ENCODE measurements at places on chromosomes 12 and 14.

DNA sequence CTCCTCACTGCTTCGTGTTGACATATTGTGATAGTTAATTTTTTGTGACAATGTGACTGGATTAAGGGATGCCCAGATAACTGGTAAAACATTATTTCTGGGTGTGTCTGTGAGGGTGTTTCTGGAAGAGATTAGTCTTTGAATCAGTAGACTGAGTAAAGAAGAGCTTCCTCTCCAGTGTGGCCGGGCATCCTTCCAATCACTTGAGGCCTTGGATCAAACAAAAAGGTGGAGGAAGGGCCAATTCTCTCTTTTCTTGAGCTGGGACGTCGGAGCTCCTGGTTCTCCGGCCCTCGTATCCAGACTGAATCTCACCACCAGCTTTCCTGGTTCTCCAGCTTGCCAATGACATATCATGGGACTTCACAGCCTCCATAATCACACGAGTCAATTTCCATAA, 240.4 kb downstream of the CHST11 start:
- no peak for DNase-seq

DNA sequence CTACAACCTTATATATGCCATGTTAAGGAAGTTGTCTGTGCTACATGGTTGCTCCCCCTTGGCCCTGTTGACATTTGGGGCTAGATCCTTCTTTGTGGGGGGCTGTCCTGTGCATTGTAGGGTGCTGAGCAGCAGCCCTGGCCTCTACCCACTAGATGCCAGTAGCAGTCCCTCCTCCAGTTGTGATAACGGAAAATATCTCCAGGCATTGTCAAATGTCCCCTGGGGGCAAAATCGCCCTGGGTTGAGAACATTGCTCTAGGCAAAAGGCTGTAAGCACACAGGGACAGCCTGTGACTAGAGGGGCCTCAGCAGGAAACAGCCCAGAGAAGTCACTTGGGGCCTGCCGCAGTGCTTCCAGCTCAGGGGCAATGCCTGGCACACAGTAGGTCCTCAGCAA, 1100.3 kb downstream of the BCL11B start:
- no peak for DNase-seq

- DNase-seq: no peak
Observed at GRCh38 chr12:27236498-27236897, 7.6 kb upstream of the STK38L start.

GRCh38 chr12:6782850-6783566, 6.3 kb upstream of the CD4 start:
- DNase-seq: no peak

GRCh38 chr12:124893792-124894516, 20.5 kb downstream of the UBC start:
- no peak for DNase-seq

DNA sequence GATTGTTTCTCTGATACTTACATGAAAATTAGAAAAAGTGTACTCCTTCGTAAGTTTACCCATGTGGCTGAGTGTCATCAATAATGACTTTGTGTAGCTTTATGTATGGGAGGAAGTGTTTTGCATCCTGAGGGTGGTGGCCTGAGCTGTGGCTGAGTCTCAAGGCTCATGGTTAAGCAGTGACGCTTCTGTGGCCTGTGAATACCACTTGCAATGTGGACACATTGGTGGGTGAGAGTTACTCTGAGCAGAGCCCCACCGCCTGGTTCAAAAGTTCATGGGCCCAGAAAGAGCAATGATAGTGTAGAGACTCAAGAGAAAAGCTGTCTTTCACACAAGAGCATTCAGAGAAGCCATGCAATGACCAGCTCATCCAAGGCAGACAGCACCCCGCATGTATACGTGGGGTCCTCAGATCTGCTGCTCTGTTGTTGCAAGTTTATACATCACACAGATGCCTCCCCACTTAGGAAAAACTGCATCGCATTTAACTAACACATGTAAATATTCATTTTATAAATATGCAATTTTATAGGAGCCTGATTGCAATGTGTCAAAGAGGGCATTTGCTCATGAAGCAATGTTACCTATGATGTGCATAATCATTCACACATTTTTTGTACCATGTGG, 55.1 kb upstream of the FRMD6 start:
- DNase-seq: no peak

- no peak for DNase-seq
Observed at GRCh38 chr14:82502043-82502442, 968.4 kb upstream of the SEL1L start.

- no peak for DNase-seq
Observed at GRCh38 chr12:105294886-105295479, 35.5 kb upstream of the C12orf75 start.

- DNase-seq: no peak
Observed at GRCh38 chr12:27998170-27998569, 25.6 kb upstream of the PTHLH start.

DNA sequence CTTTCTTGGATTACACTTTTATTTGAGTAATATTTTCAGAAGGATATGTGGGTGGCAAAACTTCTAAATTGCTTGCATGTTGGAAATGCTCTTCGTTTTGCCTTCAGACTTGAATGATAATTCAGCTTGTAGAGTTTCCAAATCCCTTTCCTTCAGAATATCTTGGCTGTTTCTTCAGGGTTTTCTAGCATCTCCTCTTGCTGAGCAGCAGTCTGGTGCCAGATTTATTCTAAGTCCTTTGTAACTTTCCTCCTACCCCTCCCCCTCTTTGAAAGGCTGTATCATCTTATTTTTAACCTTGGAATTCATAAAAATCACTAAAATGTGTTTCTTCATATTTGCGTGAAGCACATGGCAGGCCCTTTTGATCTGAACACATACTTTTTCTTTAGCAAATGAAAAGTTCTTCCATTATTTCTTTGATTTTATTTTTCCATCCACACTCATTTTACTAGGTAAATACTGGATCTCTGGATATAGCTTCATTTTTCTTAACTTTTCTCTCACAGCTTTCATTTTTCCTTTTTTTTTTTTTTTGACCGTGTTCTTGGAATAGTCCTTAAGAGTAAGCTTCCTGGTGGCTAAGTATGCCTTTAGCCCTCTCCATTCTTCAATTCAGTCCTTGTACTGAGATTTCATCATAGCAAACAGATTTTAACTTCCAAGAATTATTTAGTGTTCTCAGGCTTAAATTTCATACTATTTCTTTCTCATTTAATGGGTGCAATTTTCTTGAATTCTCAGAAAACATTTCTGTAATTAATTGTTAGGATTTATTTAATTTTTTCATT, 102.0 kb downstream of the SLC38A4 start:
- no peak for DNase-seq

DNA sequence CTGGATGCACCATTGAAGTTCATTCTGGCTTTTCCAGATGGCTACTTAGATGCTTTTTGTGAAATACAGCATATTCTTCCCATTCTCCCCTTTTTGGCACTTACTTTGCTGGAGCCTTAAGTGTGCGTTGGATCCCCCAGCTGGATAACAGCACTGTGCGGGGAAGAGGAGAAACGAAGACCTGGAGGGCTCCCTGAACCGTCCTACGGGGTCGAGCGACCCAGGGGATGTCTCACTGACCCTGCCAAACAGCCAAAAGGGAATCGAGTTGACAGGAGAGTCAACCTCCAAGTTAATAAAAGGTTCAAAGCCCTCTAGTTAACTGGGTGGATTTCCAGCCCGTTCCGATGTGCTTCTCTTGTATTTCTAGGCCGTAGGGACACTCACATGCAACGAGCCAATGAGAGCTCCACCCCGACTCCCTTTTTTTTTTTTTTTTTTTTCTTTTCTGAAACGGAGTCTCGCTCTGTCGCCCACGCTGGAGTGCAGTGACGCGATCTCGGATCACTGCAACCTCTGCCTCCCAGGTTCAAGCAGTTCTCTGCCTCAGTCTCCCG, 1.0 kb upstream of the CAMKK2 start:
- DNase-seq: no peak

DNA sequence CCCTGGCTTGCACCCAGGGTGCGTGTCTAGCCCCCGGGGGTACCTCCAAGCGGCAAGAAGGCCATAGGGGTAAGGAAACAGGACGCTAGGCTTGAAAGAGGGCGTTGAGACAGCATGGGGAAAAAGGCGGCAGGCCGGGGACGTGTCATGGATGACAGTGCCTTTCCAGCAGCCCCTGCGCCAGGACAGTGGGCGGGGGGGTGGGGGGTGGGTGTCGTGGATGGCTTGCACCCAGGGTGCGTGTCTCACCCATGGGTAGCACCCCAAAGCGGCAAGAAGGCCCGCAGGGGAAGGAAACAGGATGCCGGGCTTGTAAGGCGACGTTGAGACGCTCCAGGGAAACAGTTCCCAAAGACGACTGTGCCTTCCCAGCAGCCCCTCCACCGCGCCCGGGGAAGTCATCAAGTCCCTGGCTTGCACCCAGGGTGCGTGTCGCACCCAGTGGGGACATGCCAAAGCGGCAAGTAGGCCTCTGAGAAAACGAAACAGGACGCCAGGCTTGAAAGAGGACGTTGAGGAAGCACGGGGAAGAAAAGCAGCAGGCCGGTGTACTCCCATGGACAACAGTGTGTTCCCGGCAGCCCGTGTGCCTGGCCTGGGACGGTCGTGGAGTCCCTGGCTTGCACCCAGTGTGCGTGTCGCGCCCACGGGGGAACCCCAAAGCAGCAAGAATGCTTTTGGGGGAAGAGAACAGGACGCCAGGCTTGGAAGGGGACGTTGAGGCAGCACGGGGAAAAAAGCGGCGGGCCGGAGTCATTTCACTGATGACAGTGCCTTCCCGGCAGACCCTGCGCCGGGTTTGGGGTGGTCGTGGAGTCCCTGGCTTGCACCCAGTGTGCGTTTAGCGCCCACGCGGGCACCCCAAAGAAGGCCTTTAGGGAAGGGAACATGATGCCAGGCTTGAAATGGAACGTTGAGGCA, 163.5 kb upstream of the ALG10B start:
- DNase-seq: no peak

GRCh38 chr14:73778736-73779135, 64.6 kb upstream of the PNMA1 start:
- no peak for DNase-seq

DNA sequence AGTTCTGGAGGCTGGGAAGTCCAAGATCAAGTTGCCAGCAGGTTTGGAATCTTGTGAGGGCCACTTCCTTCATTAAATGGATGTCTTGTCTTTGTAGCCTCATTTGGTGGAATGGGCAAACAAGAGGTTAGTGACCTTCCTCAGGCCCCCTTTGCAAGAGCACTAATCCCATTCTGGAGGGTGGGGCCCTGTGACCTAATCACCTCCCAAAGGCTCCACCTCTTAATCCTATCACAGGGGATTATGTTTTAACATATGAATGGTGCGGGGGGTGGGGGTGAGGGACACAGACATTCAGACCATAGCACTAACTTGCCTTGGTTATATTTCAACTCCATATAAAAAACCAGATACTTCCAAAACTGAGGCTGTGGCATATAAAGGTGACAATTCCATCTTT, 59.9 kb upstream of the PPP4R3A start:
- DNase-seq: no peak

DNA sequence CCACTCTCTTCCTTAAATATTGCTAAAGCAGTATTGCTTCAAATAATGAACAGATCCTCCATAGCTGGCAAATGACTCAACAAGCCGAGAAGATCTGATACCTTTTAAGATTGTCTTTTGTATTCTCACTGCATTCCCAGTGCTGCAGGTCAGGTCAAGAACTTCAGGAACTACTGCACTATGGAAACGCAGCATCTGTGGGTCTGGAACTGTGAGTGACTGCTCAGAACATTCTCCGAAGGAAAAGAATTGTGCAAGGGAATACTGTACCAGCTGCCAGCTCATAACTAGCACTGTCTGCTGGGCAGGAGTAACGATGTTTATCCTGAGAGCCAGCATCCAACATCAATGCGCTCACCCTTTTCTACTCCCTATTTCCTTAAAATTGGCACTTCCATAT, 348.0 kb upstream of the SOX5 start:
- DNase-seq: no peak

GRCh38 chr12:29713729-29714128, 70.0 kb downstream of the TMTC1 start:
- DNase-seq: no peak

GRCh38 chr12:77421152-77421551, 355.8 kb upstream of the E2F7 start:
- no peak for DNase-seq

DNA sequence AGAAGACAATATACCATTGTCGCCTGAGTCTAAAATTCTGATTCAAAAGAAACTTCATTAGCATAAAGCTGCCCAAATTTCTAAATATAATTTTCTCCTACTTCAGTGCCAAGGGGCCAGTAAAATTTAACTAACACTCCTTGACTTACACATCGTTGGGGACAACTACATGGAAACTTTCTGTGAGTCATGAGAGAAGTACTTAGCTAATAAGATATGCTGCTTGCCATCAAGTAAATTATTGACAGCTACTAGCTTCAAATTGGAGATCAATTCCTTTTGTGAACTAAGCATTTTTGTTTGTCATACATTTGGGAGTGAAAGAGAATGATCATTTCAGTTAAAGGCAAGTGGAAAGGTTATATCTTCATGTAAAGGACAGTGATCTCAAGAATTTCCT, 373.3 kb downstream of the MDGA2 start:
- no peak for DNase-seq

GRCh38 chr12:105641749-105642148, 311.3 kb downstream of the C12orf75 start:
- no peak for DNase-seq

- DNase-seq: no peak
Observed at GRCh38 chr12:11758087-11758486, 108.6 kb downstream of the ETV6 start.

- no peak for DNase-seq
Observed at GRCh38 chr12:64701283-64701682, 57.9 kb downstream of the GNS start.

GRCh38 chr12:78559416-78559815, 305.2 kb upstream of the SYT1 start:
- DNase-seq: no peak

DNA sequence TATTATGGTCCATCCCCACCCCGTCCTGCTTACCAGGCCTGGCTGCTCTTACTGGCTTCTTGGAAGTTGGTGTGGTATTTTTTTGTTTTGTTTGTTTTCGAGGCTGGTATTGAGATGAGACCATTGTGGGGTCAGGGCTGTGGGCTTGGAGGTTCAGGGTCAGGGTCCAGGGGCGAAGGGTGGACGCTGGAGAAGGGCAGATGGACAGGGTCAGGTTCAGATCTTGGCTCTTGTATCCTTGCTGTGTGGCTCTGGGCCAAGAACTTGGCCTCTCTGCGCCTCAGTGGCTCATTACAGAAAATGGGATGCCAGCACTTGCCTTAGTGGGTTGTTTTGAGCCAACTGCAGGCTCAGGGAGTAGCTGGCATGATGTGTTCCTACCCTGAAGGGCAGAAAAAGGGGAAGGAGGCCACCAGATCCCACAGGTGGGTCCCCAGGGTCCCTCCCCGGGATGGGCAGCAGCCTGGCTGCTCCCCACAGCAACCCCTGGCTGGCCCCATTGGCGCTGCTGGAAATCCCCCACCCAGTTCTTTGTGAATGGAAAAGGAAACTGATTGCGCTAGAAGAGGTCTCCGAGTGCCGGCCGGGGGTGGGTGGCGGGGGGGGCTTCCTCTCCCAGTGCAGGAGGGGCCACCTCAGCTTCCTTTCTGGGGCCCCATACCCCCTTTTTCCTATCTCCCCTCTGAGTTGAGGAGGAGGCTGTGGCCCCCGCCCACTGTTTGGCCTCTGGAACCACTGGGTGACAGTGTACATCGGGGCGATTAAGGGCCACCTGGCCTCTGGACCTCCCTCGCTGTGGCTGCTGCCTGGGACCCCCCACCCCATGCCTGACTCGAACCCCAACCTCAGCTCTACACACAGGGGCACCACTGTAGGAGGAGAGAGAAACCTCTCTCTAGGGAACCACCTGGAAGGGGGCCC, 25.0 kb downstream of the SH2B3 start:
- no peak for DNase-seq

Data from cortex of kidney (tissue), 1 donor.